ENCODE measurements at places on chromosomes 12 and 14. TPM values are rescaled to one million over a fixed set of nuclear protein-coding genes. Genes with fewer than 3 reads are reported as not detected.

GPHB5 gene
- not detected for polyA plus RNA-seq

DNA sequence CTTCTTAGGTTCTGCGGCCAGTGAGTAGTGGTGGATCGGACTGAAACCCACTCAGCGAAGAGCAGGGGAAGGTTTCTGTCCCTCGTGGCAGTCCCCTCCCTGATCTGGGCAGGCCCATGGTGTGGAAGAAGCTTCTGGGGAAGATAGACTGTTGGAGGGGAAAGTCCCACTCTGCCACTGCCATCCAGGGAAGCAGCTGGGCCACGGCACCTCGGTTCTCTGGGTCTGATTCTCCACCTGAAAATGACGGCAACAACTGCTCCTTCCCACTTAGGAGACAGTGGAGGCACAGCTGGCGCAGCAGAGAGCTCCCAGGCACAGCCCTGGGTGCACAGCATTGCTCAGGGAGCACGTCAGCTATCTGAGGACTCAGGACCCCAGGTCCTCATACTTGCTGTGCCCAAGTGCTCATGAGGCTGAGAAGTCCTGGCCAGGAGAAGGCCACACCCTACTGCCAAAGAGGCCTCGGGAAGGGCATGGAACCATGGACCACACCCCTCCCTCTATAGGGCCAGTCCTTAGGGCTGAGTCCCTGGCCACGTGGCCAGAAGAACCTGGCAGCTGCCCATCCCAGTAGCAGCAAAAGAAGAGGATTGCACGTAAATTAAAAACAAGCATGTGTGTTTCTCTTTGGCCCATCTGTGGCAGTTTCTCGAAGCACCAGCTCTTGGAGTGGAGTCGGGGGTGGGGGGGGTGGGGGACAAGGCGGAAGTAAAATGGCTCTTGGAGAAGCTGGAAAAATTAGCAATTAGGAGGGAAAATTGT lies 85.3 kb upstream of the BCL11B start:
- DNase-seq, result no peak

ELK3 gene
- polyA plus RNA-seq, result 56.5 TPM

DNA sequence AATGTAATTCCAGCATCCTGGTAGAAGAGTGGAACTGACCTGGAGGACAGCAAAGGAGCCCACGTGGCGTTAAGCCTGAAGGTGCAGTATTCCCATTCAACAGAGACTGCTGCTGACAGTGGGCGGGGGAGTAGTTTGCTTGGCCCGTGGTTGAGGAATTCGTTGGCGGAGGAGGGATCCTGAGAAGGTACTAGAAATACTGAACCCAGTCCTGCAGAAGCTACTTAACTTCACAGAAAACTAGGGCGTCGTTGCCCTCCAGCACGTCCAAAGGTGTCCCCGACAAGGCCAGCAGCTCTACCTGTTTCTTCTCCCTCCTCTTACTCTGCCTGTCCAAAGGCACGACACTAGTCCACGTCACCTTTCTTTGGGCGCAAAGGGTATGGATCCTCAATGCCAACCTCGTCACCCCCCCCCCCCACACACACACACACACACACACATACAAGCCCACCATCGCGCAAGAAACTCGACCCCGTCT lies 303 bp downstream of the PUS7L start:
- no peak for DNase-seq

GRCh38 chr14:33768458-33768830 lies 182.4 kb downstream of the EGLN3 start:
- no peak for DNase-seq

TROAP gene
- polyA plus RNA-seq, result not detected

GRCh38 chr12:122989225-122989839 lies 8.9 kb downstream of the ARL6IP4 start:
- no peak for DNase-seq

DNA sequence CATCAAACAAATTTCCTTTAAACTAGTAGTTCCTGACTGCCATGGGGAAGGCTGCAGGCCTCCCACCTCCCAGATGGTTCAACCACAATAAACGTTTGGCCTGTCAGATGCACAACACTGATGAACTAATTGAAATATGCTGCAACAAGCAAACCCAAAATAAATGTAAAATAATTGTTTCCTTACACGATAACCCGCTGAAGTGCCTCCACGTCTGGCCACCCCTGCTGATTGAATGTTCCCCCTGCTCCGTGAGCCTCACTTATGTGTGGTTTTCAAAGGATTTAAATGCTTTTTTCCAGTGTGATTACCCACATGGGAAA lies 8.4 kb downstream of the PITPNM2 start:
- no peak for DNase-seq

- no peak for DNase-seq
Observed at GRCh38 chr14:51620056-51620455, 31.7 kb upstream of the FRMD6 start.

DNA sequence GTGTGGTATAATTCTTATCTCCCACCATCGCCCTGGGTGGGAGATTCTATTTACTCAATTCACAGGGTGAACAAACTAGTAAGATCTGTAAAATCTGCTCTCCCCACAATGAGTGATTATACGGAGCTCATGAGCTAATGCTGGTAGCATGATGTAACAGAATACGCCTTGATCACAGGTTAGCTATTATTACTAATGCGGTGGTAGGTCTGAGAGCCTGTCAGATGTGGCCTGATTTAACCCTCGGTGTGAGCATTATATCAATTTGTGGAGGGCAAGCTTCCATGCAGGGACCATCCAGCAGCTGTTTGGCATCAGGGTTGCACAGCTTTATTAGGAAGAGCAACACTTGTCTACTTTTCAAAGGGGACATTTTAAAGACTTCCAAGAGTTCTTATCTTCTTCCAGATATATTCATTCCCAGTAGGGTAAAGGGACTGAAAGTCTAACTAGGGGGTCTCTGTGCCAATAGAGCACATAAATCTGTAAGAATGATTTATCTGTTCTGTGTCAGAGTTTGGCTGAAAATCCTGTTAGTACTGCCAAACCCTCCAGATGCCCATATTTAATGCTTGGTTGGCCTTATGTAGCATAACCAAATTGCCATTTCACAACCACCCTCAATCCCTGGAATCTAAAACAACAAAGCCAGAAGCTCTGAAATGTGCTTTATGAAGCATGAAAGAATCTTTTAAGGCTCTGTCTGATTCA lies 18.7 kb downstream of the TSHR start:
- peak; percentile 17 for DNase-seq

GRCh38 chr12:104603545-104603973 lies 146.8 kb downstream of the CHST11 start:
- no peak for DNase-seq

DNA sequence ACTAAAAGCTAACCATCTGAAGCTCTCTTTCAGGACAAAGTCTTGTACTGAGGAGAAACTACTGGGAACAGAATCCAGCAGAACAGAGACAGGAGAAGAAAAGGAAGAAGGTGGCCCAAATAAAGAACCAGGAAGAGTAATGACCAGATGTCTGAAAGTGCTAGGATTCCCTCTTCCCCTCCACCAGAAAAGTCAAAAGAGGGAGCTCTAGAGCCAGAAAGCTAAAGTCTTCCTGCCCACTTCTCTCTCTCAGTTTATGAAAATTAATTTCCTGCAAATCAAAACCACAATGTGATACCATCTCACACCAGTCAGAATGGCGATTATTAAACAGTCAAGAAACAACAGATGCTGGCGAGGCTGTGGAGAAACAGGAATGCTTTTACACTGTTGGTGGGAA lies 47.2 kb downstream of the SPPL3 start:
- peak; percentile 25 for DNase-seq

- no peak for DNase-seq
Observed at GRCh38 chr14:47389535-47389934, 285.9 kb downstream of the MDGA2 start.

PRH2 gene
- polyA plus RNA-seq, result not detected

- DNase-seq, result no peak
Observed at GRCh38 chr12:90020436-90020835, 311.8 kb upstream of the ATP2B1 start.

- DNase-seq, result no peak
Observed at GRCh38 chr12:124994437-124994975, 1.1 kb downstream of the BRI3BP start.

RPL10L gene
- not detected for polyA plus RNA-seq
